Activated naive CD8-positive, alpha-beta T cell treated with anti-CD3 and anti-CD28 coated beads for 36 hours (primary cell): ENCODE measurements at places on chromosomes 13 and 19.

DNA sequence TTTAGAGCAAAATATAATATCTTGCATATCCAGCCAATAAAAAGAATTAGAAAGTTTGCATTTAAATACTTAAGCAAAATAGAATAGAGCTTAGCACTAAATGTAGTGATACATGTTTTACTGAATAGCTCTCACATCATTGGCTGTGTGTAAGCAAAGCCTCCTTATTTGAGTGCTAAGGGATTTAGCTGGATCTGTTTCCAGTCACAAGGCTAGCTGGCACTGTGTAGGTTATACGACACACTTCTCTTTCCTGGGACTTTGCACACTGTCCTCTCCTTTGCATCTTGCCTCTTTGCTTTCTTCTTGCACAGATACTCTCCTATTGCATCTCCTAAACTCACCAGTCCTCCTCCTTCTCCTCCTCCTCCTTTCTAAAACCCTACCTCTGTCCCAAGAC, 423.8 kb downstream of the KLF5 start:
- DNase-seq, result no peak

DNA sequence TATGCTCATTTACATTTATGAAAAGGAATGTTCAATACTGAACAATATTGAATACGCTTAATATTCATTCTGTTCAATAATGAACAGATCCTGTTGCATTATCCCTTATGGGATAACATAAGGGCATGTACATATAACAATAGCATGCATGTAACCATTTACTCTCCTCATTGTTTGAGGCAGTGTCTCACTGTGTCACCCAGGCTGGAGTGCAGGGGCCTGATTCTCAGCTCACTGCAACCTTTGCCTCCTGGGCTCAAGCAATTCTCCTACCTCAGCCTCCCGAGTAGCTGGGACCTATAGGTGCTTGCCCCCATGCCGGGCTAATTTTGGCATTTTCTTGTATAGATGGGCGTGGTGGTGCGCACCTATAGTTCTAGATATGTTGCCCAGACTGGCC, 4.8 kb upstream of the DGKH start:
- no peak for DNase-seq

GRCh38 chr19:47679922-47680857, 33.0 kb upstream of the EHD2 start:
- DNase-seq, result no peak

- DNase-seq, result no peak
Measured at GRCh38 chr19:33375837-33376159, 2.3 kb downstream of the CEBPG start.

GRCh38 chr19:14089412-14089661, 1.2 kb downstream of the SAMD1 start:
- DNase-seq, result no peak

- DNase-seq, result no peak
Measured at GRCh38 chr19:32343550-32344262, 1.7 kb upstream of the ZNF507 start.

GRCh38 chr13:92739306-92739818, 487.2 kb upstream of the GPC6 start:
- DNase-seq, result no peak

GRCh38 chr19:34034318-34034846, 137.9 kb upstream of the LSM14A start:
- no peak for DNase-seq

DNA sequence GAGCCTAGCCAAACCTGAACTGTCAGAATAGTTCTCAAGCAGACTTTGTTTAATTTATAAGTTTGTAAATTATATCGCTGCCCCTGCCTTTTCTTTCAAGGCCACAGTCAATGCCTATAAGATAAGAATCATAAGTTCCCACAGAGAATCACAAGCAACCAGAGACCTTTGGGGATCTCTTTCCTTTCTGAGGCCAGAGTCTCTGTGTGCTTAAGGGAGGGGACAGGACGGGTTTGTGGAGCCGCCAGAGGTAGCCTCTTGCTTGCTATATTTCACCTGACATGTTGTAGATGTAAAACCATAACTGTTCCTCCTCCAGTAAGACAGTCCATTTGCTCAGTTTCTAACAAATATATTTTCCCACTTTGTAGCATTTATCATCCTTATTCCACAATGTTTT, 458.8 kb downstream of the RFC3 start:
- no peak for DNase-seq

- no peak for DNase-seq
Measured at GRCh38 chr13:36912973-36913372, 7.1 kb downstream of the SMAD9 start.

DNA sequence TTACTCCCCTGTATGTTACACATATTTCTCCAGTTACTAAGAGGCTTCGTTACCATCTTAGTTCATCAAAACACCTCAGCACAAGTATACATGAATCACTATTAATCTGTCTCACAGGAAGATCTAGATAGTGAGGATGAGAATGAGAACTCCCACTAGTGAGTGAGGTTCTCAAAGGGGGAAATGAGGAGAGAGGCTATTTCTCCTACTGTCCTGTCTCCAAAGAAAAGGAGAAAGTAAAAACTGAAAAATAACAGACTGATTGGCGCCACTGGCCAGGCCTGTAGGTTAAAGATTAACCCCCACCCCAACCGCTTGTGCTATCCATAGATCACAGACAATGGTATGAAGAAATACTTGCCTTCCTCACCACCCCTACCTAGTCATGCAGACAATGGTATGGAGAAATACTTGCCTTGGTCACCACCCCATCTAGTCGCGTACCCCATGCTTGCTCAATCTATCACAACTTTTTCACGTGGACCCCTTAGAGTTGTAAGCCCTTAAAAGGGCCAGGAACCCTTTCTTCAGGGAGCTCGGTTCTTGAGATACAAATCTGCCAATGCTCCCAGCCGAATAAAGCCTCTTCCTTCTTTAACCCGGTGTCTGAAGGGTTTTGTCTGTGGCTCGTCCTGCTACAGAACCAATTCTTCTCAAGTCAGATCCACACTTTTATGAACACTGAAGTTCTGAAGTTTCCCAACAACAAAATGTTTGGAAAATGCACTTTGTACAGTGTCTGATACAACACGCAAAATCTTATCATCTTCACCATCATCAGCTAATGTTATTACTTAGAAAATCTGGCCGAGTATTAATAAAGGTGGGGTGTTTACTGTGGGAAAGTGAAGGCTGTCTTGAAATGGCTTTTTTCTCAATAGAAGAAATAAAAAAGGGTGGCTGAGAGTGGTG, 598.1 kb downstream of the UQCRFS1 start:
- DNase-seq, result no peak

DNA sequence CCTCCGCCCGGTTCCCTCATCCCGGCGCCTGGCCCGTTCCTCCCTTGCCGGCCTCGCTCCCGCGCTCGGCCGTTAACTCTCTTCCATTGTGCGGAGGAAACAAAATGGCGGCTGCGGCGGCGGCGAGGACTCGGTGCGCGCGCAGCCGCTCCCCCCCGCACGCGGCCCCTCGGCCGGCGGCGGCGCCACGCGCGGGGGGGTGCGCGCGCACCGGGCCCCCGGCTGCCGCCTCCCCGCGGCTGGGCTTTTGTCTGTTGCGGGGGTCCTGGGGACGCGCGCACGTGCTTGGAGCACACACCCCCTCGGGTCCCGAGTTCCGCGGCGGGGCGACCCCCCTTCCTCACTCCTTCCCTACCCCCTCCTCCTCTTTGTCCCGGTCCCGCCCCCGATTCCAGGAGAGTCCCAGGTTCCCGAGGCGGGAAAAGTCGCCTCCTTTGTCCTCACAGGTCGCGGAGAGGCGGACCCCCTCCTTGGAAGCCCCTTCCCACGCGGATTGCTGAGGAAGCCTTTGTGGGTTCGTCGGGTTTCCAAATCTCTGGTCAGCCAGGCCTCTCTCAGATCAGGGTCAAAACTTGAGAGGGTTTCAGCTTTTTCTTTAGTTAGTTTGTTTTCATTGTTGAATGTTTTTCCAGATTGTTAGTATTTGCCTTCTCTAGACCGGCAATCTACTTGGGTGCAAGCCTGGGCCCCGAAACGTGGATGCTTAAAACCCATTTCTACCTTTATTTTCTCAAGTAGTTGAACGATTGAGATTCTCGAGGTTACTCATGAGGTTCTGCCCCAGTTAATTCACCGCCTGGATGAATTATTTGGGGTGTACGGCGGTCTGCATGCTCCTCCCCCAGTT, 687 bp downstream of the ILF3 start:
- peak; percentile 73 for DNase-seq

GRCh38 chr19:42370626-42371175, 19.4 kb downstream of the CNFN start:
- DNase-seq, result no peak

DNA sequence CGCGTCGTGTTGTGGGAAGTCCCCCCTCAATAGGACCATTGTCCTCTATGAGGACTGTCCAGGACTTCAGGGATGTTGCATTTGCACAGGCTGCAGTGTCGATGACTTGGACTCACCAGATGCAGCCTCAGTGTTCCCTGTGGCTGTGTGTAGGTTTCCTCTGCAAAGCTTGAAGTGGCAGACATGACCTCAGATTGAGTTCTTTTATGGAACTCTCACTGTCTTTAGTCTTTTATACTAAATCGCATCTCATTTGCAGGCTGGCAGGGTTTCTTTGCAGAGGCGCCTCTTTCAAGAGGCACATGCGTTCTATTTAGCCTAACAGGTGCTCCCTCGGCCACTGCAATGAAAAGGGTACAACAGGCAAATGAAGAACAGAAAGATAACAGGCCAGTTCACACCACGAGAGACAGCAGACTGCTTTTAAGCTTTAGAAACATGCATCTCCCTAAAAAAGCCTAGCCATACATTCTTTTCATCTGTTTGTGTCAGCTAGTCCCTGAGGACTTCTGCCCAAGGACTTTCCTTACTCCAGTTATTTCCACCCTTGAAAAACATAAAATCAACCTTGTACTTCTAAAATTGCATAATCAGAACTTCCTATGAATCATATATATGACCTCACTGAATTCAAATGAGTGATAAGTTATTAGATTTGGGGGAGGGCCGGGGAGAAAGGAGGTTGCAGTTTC, 118.4 kb downstream of the RAB20 start:
- DNase-seq, result no peak

GRCh38 chr13:79018166-79018565, 359.2 kb upstream of the OBI1 start:
- no peak for DNase-seq

DNA sequence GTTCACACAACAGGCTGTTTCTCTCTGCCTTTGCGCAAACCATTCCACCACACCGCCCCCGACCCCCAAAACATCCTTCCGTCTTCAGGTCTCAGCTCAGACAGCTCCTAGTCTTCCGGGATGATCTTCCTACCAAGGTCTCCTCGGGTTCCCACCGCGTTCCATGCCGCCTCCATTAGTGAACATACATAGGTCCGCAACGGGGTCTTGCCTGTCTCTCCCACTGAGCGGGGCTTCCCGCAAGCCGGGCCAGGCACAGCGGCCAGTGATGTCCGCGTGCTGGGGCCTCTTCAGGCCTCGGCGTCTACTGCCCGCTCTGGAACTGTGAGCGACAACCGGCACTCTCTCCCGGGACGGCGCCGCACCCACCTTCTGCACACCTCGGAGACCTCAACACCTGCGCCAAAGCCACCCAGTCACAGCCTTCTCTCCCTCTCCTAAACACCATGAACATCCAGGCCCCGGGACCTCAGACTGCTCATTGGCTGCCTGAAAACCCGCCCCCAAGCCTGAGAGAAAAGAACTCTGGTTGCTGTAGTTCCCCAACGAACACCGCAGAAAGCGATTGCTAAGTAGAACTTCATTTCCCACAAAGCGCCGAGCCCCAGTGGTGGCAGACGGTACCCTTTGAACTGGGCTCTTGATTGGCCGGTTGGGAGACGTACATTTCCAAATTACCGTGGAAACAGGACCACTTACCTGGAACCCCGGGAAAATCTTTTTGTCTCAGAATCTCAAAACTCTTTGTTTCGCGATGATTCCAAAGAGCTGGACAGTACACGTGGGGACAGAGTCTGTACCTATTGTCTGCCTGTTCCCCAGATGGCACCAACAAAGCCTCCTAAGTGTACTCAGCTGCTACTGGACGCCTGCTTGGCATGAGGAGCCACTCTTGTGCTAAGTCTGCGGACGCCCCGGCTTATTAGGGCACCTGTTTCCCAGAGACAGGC, 9.5 kb downstream of the DYRK1B start:
- peak; percentile 86 for DNase-seq

DNA sequence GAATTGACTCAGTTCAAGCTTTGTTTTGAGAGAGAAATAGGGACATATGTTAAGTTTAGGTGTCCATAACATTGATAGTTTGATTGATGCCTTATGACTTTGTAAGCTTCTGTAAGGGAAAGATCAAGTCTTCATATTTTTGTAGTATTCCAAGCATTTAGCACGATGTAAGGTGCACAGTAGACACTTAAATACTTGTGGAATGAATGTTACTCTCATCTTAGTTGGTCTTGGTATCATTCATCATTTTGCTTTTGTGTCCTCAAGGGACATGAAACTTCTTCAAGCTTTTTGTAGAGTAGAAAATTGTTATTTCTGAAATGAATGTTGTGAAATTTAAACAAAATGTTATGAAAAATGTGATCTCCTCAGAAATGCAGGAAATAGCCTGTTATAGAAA, 10.1 kb downstream of the TDRD3 start:
- DNase-seq, result no peak

DNA sequence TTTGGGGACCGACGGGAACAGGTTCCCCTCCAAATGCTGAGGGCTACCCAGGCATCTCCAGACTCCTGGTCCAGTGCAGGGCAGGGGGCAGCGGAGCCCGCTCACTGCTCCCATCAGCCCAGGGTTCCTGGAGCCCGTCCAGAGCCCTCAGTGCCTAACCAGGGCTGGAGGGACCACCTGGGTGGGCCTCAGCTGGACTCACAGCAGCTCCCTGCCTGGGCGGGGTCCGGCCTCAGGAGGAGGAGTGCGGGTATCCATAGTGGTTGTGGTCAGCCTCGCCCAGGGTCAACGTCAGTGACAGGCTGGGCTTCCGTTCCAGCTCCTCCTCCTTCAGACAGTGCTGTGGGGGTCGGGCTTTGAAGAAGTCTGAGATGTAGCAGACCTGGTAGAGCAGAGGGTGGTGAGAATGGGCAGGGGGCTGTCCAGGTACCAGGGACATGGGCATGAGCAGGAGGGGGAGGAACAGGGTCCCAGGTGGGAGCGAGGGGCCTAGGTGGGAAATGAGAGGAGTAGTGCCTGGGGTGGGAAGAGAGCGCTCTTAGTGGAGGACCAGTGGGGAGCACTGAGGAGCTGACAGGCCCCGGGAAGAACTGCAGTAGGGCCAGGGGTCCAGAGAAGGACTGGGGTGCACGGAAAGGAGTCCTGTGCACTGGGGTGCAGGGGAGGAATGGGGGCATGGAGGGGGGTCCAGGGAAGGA, 9.9 kb downstream of the PLPP2 start:
- DNase-seq, result no peak

GRCh38 chr19:3131168-3131567, 4.7 kb upstream of the GNA15 start:
- no peak for DNase-seq

GRCh38 chr13:52737965-52738364, 1.7 kb downstream of the CNMD start:
- no peak for DNase-seq
